ENCODE measurements at places on chromosomes 5 and 9.

- no peak for DNase-seq
Measured at GRCh38 chr5:149824120-149824519, 94.0 kb downstream of the PPARGC1B start.

DNA sequence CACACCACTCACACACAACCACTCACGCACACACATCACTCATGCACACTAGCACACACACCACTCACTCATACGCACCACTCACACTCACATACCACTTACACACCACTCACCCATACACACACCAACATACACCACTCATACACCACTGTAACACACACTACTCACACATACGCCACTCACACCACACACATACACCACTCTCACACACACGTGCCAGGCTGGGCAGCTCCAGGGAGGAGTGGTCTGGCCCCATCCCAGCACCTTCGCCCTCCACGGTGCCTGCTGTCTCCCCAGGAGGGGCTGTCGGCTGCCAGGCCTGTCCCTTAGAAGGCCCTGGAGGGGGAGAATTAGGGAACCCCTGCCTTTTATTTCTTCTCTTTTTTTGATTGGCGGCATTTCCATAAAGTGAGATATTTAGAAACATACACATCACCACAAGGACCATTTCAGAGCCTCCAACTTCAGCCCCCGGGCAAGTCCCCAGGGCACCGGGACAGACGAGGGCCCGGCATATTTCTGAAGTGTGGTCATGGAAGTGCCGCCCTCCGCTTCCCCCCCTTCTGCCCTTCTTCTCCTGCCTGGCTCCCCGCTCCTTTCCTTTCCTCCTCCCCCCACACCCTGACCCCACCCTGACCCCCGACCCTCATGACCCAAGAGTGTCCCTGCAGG, 6.3 kb upstream of the ASB6 start:
- no peak for DNase-seq

- no peak for DNase-seq
Measured at GRCh38 chr5:157100140-157100679, 8.6 kb downstream of the HAVCR2 start.

DNA sequence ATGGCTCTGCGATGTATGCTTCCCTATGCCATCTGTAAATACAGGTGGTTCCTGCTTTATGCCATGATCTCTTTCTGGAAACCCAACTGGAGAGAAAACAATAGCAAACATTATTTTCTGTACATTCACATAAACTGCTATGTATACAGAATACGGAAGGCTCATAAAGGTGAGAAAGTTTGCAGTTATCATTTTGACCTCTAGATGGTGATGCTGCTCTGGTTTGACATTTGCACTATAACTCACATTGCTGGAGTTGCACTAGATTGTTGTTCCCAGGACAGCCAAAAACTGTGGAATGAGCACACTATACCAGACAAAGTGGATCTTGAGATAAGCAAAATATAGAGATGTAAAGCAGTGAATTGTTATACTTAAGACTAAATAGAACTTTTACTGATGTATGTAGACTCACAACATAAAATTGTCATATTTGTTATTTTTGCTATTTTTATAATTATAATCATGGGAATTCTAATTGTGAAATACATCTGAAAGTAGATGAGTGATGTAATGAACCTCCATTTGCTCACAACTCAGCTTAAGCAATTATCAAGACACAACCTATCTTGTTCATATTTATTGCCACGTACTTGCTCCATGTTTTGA, 246.5 kb downstream of the PTPRD start:
- DNase-seq = no peak

GRCh38 chr5:99369797-99370593, 441.2 kb upstream of the CHD1 start:
- no peak for DNase-seq

DNA sequence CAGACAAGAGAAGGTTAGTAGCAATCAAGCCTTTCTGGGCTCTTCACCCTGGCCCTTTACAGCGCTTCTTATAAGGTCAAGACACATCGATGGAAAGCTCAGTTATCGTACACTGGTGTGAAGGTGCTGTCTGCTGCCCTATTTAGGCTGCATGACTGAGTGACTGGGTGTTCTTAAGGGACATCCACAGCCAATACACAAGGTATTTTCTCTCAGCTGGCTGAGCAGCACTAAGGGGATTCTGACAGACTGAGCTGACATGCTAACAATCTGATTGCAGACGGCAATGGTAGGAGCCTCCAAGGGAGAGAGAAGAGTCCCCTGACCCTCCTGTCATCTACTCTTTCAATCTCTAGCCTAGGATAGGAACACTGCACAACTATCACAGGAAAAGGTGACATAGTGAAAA, 577.9 kb downstream of the ISL1 start:
- DNase-seq = no peak

GRCh38 chr5:172395483-172395882, 58.8 kb downstream of the SH3PXD2B start:
- DNase-seq = no peak

- DNase-seq = no peak
Measured at GRCh38 chr9:21837501-21837900, 35.1 kb downstream of the MTAP start.

GRCh38 chr9:124218438-124218982, 39.2 kb upstream of the NEK6 start:
- no peak for DNase-seq

- no peak for DNase-seq
Measured at GRCh38 chr5:25944786-25945185, 1093.6 kb downstream of the CDH9 start.

GRCh38 chr5:4879693-4880303, 260.3 kb upstream of the ADAMTS16 start:
- DNase-seq = peak; percentile 34

DNA sequence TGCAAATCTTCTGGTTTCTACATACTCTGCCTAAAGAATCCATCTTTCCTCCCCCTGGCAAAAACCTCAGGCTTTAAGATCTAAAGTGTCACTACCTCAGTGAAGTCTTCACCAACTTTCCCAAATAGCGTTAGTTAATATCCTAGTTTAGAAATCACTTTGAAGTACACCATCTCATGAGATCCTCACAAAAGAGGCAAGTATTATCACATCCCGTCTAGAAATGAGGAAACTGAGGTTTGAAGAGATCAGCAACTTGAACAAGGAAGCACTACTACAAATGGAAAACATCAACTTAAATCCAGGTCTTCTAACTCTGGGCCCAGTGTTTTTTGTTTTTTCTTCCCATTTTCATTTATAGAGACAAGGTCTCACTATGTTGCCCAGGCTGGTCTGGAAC, 4.6 kb downstream of the AP3B1 start:
- DNase-seq = no peak

- no peak for DNase-seq
Measured at GRCh38 chr9:129572517-129572916, 48.4 kb downstream of the C9orf50 start.

- no peak for DNase-seq
Measured at GRCh38 chr5:53023969-53024368, 34.8 kb downstream of the ITGA2 start.

GRCh38 chr5:118891252-118891651, 97.1 kb downstream of the DTWD2 start:
- no peak for DNase-seq

DNA sequence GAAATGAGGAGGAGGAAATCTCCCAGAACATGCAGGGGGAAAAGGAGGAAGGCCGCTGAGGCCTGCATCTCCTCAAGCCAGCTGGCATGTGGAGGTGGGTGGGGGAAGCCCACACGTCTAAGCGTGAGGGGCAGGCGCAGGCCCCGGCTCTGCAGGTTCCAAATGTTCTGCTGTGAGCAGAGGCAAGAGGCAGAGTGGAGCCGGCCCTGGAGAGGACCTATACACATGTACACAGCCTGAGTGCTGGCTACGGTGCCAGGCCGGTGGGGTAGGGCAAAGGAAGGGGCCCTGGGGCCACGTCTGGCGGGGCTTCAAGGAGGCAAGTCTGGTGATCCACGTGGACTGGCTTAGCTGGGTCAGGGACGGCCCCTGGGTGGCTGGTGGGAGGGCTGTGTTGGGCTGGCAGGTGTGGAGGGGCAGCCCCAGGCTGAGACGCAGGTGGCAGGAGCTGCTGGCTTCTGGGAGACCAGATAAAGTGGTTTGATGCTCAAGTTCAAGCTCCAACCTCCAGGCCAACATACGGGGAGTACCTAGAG, 26.4 kb downstream of the LPCAT1 start:
- DNase-seq = no peak

- DNase-seq = peak; percentile 18
Measured at GRCh38 chr5:11234501-11234911, 473.5 kb upstream of the DAP start.

DNA sequence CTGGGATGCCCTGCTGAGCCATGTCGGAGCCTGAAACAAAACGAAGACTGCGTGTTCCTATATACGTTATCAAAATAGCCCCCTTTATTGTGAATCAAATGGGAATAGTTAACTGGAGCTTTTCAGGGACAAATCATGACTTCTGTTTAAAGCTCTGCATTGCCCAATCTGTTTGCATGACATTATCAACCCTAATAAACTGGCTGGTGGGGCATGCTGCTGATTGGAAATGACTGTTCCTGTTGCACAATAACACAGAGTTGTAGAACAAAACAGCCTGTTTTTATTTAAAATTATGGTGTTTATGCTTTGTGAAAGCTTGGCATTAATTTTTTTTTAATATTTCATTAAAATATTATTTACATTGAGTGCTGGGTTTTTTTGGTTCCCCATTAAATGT, 215.5 kb downstream of the TMEM167A start:
- DNase-seq = no peak

- no peak for DNase-seq
Measured at GRCh38 chr5:66197764-66198405, 53.8 kb downstream of the SREK1 start.

DNA sequence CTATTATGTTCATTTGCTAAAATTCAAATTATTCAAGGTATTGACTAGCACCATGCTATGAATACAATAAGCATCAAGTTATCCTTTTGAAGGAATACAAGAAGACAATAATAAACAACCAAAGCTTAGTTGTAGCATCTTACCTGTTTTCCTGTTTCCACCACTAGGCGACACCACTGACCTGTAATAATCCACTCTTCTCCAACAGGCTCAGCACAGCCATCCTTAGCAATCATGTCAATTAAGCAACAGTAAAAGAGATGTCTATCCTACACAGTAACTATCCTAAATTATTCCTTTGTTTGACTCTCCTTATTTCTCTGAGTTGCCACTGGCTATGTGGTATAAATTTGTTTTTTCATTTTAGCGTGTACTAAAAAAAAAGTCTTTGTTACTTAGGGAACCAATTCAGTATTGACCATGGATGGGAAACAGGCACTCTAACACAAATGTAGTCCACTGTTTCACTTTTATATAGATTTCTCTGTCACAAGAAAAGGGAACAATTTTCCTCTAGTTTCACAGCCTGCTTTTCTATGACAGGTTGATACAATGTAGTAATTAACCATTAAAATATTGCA, 46.2 kb downstream of the PCA3 start:
- DNase-seq = no peak

- DNase-seq = no peak
Measured at GRCh38 chr9:105299190-105299854, 54.9 kb downstream of the SLC44A1 start.

GRCh38 chr5:171745602-171746001, 40.0 kb upstream of the SMIM23 start:
- no peak for DNase-seq

DNA sequence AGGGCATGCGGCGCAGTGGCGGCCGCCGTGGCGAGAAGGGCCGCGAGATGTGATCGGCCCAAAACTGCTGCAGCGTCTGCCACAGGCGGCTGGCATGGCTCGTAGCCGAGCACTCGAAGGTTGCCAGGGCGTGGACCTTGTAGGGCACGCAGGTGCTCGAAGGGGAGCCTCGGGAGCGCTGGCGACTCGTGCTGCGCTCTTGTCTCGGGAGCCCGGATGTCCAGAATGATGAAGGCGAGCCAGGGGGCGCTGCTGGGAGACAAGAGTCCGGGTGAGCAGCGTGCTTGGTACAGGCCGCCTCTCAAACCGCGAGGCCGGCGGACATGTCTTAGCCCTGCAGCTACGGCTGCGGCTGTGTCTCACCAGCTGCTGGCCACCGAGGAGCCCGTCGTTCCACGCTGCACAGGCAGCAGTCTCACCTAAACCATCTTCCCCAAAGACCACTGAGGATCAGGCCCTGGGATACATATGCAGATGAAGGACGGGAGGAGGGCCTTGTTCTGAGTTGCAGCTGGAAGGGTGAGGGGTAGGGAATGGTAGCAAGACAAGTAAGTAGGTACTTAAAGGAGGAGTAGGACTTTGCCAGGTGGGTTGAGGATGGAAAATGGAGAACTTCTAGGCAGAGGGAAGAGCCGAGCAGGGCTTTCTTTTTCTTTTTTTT, 1.7 kb downstream of the CBY3 start:
- peak; percentile 73 for DNase-seq

DNA sequence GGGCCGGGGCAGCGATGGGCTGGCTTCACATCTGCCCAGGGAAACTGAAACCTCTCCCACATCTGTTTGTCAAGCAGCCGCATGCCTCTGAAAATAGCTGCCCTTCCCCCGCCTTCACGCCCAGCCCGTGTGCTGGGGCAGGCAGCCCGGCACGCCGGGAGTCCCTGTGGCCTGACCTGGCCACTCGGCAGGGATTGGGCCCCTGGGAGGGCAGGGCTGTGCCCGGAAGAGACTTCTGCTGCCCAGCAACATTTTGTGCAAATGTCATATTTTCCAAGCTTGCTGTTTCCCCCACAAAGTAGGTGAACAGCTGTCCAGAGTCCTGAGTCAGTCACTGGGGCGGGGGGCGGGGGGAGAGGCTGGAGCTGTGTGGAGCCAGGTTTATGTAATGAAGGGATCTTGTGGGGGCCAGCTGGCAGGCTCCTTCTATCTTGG, 8.2 kb downstream of the COL27A1 start:
- no peak for DNase-seq

GRCh38 chr5:62742207-62742606, 163.6 kb downstream of the LRRC70 start:
- no peak for DNase-seq

- DNase-seq = no peak
Measured at GRCh38 chr9:96360976-96361375, 22.5 kb downstream of the SLC35D2 start.

- no peak for DNase-seq
Measured at GRCh38 chr5:124677374-124678351, 68.8 kb downstream of the ZNF608 start.

DNA sequence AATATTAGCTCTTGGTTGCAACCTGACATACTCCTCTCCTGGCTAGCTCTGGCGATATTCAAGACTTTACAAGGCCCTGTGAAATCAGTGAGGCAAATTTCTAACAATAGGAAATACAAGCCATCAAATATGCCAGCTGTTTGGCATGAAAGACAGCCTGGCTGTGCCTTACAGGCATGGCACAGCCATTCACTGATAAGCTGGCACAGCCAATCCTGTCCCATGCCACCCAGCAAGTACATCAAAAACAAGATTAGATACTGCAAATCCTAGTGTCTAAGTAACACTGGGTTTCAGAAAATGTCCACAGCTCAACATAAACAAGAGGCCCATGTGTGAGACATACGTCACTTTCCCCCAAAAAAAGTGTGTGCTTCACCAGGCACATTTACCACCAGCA, 1045.8 kb upstream of the DMAC1 start:
- DNase-seq = no peak

DNA sequence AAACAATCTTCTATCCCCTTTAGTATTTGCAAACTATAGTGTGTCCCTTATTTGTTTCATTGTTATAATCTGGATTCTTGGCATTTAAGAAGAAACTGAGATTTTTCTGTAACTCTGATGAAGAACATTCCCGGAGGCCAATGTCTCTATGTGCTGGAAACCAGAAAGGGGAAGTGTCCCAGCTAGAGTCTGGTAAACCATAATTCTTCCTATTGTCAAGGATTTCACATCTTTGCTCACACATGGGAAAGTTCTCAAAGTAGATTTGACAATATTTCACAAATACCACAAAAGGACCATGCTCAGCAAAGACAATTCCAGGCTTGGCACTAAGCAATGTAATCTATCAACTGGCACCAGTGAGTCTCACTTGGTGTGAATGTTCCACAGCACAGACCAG, 146.8 kb downstream of the MUSK start:
- no peak for DNase-seq

All from activated T-cell treated with anti-CD3 and anti-CD28 coated beads, Interleukin-2, amount 50 U/mL, for 1 hour (primary cell).